ENCODE measurements at places on chromosomes 5 and 9.

DNA sequence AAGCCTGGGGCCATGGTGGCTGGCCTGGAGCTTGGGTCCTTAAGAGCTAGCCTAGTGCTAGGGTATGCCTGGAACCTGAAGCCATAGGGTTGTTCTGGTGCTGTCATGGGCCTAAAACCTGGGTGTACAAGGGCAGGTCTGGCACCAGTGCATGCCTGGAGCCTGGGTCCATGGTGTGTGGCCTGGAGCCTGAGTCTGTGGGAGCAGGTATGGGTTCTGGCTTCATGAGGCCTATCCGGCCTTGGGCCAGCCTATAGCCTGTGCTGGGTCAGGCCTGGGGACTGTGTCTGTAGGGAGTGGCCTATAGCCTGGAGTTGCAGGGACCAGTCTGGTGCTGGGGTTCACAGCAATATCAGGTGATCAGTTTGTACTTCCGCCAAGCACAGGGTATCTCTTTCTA lies 347.2 kb upstream of the MEF2C start:
- DNase-seq, result no peak

DNA sequence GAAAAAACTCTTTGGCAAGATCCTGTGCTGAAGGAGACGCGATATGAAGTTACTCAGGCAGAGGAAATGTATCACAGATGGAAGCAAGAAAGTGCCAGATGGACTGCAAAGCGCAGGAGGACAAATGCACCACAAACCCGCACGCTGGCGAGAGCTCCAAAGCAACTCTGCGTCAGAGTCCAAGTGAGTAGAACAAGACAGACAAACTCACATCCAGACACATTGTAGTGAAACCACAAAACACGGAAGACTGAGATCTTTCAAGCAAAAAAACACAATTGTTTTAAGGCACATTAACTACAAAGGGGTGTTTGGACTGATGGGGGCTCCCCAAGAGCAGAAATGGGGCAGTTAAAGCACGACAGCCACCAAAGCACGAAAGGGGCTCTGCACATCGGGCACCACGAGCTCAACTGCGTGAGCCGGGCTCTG lies 39.2 kb upstream of the NKD2 start:
- DNase-seq, result no peak

- peak; percentile 27 for DNase-seq
Observed at GRCh38 chr5:164504141-164504772, 998.8 kb downstream of the MAT2B start.

- no peak for DNase-seq
Observed at GRCh38 chr5:133854554-133854953, 113.9 kb downstream of the C5orf15 start.

GRCh38 chr5:175681968-175682340 lies 24.1 kb downstream of the HRH2 start:
- DNase-seq, result no peak

DNA sequence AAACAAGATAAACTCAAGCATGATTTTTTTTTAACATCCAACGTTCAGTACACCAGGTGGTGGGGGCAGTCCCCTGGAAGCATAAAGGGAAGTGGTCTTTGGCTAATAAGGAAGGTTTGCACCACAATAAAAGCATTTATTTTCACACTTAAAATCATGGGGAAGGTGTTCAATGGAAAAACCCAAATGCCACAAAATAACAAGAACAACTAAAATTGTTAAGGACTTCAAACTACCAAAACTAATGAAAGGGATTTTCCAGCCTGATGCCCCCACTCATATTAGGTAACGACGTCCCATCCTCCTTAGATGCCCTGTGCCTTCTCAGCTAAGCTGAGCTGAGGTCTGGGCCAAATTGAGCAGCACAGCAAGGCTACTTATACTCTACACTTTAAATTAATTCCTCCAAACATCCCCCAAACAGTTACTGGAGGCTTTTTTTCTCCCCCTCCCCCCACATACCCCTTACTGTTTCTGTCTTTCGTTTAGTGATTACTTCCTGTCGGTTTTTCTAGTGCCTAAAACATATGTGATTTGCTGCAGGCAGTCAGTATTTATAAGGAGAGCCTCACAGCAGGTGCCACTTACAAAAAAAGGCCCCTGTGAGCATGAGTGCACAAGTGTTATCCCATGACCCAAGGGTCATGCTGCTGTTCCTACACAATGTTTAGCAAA lies 259.7 kb upstream of the ZNF608 start:
- no peak for DNase-seq

GRCh38 chr9:75548871-75549270 lies 341.6 kb upstream of the PCSK5 start:
- DNase-seq, result no peak

- DNase-seq, result no peak
Observed at GRCh38 chr9:121260457-121261106, 7.4 kb upstream of the GSN start.

DNA sequence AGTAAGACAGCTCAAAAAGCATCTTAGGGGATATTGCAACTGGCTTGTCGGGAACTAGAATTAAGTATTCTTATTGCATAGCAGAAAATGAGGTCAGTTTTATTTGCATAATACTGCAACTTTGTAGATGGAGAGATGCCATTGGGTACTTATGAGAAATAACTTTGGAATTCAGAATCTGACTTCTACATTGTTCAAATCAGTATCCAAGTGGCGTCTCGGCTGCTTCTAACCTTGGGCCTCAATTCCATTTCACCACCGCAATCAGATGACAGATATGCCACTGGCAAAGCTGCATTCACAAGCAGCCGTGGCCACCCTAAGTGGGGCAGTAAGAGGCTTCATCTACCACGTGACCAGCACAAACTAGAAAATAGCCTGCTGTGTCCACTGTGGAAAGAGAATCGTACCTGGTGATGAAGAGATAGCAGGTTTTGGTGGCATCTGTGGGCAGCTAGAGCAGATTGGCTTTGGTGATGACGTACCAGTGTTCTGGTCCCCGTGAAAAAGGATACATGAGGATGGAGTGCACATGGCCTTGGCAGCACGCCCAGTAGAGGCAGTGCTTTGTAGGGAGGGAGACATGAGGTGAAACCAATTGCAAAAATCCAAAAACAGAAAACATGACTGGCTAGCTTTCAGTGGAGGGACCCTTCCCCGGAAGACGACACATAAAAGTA lies 116.6 kb downstream of the KLHL3 start:
- DNase-seq, result peak; percentile 56

- DNase-seq, result no peak
Observed at GRCh38 chr5:16740066-16740810, 123.4 kb upstream of the RETREG1 start.

DNA sequence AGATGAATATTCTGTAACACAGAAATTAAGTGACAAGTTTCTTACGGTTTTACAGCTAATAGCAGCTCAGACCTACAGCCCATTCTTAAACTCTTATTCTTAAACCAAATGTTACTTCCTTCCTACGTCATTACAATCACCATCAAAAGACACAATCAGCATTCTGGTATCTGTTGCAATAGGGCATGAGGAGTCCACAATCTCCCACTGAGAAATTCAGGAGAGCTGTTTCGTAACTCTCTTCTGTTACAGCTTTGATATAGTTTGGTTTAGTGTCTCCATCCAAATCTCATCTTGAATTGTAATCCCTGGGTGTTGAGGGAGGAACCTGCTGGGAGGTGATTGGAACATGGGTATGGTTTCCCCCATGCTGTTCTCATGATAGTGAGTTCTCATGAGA lies 163.4 kb downstream of the GAS1 start:
- DNase-seq, result no peak

DNA sequence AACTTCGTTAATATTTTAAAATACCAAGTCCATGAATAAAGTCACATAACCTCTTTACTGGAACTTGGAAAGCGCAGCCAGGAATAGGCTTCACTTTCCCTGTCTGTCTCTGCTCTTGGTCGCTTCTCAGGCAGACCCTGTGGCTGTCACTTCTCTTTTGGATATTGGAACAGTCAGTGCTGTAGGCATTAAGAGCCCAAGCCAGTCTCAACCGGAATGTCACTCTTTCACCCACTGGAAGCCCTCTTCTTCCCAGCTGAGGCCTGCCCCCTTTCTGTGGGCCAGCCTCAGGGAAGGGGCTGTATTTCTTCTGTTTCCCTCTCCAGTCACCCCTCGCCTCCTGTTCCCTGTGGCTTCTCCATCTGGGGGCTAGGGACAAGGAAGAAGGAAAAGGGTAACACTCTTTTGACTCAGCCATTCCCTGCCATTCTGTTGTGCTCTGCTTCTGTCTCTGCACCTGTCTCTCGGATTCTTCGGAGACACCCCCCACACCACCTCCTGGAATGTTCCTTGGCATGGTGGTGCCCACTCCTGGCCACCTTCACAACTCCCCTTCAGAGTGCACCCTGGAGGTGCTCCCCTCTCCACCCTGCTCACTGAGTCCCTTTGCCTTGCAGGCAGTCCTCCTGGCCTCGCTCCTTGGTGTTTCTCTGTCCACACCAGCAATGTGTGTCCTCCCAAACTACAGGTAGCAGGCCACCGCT lies 103.4 kb downstream of the TRIO start:
- no peak for DNase-seq

DNA sequence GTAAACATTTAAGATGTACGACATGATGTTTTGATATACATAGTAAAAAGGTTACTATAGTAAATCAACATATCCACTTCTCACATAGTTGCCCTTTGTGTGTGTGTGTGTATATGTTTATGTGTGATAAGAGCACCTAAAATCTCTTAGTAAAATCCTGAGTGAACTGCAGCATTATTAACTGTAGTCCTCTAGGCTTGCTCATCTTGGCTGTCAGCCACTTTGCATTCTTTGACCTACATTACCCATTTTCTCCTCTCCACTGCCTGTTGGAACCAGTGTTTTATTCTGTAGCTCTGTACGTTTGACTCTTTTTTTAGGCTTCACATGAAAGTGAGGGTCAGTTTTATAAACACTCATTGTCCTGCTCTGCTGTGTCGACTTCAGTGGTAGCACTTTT lies 24.4 kb downstream of the C5orf22 start:
- no peak for DNase-seq

DNA sequence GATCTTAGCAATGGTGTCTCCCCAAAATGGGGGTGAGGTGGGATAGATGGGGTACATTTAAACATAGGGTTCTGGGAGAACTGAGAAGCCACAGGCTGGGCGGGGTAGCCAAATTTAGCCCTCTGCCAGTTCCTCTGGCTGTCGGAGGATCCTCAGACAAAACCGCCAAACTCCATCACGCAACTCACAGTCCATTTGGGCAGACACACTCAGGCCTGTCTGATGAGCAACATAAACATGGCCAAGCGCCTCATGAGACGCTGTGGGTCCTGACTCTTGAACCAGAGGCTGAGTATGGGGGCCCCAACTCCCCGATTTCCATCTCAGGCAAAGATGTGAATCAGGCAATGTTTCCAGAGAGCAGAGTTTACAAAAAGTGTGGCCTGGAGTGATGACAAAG lies 162.3 kb downstream of the FGF18 start:
- no peak for DNase-seq

- no peak for DNase-seq
Observed at GRCh38 chr5:102018690-102019089, 277.4 kb downstream of the SLCO4C1 start.

DNA sequence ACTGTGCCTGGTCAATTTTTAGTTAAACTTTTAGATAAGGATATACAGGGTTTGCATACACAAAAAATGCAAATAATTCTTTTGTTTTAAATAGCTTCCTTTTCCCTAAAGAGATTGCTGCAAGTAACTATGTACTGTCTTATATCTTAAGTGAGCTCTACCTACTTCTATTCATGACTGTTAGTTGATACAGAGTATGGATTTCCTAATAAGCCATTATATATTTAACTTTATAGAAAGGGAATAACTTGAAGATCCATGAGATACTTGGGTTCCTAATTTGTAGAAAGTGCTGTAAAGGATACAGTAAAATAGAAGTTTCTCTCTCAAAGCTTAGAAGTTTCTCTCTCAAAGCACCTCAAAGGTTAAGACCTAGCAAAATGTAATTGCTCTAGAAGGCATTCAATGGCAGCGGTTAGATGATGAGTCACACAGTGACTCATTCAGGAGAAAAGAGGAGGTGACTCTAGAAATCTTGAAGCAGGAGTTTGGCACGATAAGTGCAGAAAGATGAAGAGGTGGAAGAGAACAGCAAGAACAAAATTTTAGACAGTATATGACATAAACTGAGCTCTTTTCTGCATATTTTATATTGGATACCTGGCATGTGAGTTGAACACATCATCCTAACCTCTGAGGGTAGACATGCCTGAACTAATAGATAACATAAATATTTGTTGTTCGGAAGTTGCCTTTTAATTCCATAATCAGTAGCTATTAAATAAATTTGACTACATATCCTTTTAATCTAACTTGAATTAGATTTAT lies 5.5 kb upstream of the DNAJC21 start:
- DNase-seq, result peak; percentile 72

- no peak for DNase-seq
Observed at GRCh38 chr9:35932735-35933134, 23.4 kb downstream of the SPAAR start.

- DNase-seq, result no peak
Observed at GRCh38 chr5:141529002-141529401, 40.1 kb downstream of the PCDHGC5 start.
